Activated naive CD8-positive, alpha-beta T cell treated with anti-CD3 and anti-CD28 coated beads, Interleukin-2, amount 50 U/mL, for 24 hours (primary cell): ENCODE measurements at places on chromosomes 6 and 20.

DNA sequence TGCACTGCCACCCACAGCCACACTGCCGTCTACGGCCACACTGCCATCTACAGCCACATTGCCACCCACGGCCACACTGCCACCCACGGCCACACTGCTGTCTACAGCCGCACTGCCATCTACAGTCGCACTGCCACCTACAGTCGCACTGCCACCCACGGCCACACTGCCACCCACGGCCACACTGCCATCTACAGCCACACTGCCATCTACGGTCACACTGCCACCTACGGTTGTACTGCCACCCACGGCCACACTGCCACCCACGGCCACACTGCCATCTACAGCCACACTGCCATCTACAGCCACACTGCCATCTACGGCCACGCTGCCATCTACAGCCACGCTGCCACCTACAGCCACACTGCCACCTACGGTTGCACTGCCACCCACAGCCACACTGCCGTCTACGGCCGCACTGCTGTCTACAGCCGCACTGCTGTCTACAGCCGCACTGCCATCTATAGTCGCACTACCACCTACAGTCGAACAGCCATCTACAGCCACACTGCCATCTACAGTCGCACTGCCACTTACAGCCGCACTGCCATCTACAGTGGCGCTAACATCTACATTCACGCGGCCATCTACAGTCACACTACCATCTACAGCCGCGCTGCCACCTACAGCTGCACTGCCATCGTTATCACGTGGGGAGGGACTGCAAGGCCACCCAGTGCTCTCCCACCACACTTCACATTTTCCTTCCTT lies 154.6 kb upstream of the AFDN start:
- no peak for DNase-seq

DNA sequence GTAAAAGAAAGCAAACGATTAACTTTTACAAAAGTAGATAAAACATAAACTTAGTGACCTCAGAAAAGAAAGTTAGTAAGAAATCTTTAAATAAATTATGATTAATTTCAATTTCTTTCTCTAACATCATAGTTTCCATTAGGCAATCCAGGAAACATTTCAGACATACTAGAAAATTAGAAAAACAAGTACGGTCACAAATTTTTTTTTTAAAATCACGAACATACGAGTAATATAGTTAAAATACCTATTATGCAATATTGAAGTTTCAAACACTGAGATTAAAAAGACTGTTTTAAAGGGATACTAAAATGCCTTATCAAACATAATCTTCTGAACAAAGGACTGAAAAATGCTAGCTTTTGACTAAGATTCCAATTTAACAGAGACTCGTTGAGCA lies 26.2 kb downstream of the NOL7 start:
- DNase-seq: no peak

- no peak for DNase-seq
Measured at GRCh38 chr6:130162421-130162820, 60.3 kb downstream of the SAMD3 start.

GRCh38 chr6:76612954-76613353 lies 540.5 kb upstream of the IMPG1 start:
- no peak for DNase-seq

DNA sequence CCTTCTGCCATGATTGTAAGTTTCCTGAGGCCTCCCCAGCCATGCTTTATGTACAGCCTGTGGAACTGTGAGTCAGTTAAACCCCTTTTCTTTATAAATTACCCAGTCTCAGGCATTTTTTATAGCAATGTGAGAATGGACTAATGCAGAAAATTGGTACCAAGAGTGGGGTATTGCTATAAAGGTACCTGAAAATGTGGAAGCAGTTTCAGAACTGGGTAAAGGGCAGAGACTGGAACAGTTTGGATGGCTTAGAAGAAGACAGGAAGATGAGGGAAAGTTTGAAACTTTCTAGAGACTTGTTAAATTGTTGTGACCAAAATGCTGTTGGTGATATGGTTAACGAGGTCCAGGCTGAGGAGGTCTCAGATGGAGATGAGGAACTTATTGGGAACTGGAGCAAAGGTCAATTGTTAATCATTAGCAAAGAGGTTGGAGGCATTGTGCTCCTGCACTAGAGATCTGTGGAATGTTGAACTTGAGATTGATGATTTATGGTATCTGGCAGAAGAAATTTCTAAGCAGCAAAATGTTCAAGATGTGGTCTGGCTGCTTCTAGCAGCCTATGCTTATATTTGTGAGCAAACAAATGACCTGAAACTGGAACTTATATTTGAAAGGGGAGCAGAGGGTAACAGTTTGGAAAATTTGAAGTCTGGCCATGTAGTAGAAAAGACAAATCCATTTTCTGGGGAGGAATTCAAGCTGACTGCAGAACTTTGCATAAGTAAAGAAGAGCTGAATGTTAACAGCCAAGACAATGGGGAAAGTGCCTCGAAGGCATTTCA lies 79.0 kb upstream of the GMDS start:
- no peak for DNase-seq
